Breast epithelium (tissue), 4 donors: ENCODE measurements at places on chromosomes 4 and X.

DNA sequence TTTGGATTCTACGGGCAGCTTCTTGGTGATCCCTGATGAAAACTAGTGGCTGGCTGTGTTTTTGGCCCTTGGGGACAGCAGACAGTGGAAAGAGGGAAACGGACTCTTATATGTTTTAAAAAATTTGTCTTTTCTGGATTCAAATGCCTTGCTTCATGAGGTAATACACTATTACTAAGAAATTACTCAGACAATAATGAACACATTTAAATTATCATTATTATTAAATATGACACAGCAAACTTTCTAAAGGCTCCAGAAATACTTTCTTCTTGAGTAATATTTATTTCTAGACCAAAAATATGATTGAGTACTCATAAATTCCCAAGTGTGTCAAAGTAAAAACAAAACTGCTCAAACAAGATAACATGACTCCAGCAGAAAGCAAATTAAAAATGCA is 520.7 kb upstream of the AADAT start:
- no peak for DNase-seq

GRCh38 chr4:186698028-186698427 is 25.6 kb downstream of the FAT1 start:
- DNase-seq = no peak

GRCh38 chr4:152462047-152462446 is 73.8 kb downstream of the FBXW7 start:
- no peak for DNase-seq

GRCh38 chrX:47540754-47541538 is 20.1 kb upstream of the ARAF start:
- DNase-seq = peak; percentile 67

GRCh38 chrX:96985046-96985445 is 101.3 kb downstream of the RPA4 start:
- DNase-seq = no peak

DNA sequence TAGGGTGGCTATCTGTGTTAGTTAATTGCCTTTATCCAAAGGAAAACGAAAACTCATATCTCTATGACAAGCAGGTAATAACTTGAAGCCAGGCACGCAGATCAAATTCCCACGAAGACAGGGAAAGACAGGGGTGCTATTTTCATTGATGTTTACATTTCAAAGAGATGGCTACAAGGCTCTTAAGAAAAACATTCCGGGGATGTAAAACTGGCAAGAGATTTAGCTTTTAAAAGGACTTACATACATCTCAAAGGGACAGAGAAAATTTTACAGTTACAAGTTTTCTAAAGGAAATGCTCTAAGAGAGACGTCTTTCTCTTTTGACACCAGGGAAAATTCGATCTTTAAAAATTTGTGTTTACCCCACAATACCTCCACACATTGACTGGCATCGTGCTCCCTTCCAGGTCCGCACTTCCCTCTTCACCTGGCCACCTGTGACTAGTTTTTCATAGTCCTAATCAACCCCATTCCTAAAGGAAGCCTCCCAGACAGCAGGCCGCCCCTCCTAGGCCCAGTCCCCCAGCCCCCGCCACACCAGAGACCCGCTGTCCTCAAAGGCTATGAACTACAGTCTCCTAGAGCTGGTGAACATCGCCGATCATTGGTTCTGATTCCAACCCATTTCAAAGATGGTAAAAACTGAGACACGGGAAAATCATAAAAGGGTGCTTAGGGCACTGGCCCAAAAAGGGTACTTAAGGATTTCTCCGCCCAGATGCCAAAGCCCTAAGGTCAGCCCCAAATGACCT is 649 bp upstream of the ARAF start:
- DNase-seq = no peak

GRCh38 chr4:94525993-94526728 is 74.4 kb downstream of the PDLIM5 start:
- no peak for DNase-seq

DNA sequence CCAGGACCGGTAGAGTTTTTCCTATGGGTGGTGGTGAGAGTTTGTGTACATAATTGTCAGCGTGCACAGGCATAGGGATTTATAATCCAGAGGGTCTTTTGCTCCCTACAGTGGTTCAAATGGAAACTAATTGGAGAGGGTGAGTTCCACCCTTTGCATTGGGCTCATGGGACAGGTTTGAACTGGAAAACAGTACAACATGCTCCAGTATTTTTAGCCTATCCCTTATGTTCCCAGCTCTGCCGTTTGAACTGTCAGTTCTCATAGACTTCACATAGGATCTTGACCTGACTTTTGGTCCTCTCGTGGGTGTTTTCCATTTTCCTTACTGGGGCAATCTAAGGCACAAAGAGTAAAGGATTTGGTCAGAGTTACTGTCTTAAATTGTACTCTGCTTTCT is 31.8 kb downstream of the FHL1 start:
- DNase-seq = no peak

DNA sequence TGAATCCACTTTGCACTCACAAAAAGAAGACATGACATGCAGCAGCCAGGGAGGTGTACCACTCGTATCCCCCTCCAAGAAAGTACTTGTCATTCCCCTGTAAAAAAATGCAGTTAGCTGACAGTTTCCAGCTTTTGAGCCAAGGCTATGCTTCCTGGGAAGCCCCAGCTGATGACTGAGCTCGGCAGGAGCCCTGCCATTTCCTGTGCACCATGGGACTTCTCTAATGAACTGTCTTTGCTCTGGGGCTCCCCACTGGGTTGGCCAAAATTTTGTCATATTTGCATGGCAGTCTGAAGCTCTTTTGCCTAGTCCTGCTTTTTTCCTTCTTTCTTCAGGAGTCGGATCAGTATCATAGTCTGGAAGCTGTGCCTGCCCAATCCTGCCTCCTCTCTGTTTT is 104.5 kb upstream of the MAOA start:
- DNase-seq = no peak

DNA sequence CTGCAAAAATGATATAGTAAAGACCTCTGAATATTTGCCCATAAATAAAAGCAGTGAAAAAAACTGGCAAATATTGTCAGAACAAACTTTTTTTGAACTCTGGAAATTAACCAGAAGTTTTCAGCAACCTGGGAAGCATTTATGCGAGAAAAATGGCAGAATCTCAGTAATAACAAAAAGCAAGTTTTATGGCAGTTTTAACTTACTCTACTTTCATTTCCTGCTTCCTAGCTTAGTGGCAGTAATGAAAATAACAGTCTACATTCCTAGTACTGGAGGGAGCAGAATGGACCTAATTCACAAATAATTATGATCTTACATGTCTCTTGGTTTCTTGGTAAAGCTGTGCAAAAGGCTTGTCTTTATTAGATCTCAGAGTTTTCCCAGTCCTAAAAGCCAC is 460.1 kb downstream of the NAF1 start:
- no peak for DNase-seq

DNA sequence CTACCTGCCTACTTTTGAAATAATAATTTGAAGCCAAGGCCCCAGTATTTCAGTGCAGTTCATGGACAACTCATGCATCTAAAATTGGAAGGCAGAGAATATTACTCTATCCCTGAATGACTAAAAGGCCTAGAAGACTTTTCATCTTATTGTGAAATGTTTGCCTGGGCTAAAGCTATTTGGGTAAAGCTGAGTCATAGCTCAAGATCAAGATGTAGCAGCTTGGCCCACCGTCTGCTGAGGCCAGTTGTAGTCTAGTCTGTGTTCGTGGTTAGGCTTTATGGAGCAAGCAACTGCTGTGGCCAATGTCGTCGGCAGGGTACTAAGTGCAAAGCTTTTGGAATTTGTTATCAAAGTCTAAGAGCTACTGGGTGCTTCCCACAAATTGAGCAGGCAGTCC is 929.1 kb downstream of the RAB28 start:
- no peak for DNase-seq

GRCh38 chr4:66489783-66490452 is 819.6 kb upstream of the EPHA5 start:
- no peak for DNase-seq

DNA sequence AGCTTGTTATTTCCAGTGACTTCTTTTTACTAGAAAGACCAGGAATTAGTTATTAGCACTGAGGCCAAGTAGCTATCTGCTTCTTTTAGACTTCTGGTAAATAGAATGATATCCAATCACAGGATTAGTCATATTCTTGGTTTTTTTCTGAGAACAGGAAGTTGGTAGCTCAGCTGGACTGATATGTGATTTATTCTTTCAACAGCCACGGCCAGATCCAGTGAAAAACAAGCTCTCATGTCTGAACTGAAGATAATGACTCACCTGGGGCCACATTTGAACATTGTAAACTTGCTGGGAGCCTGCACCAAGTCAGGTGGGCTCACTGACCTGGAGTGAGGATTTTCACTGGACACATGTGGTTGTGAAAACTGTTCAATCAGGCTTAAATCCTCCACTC is 48.6 kb downstream of the PDGFRA start:
- DNase-seq = no peak

GRCh38 chrX:85630901-85631300 is 251.4 kb upstream of the POF1B start:
- no peak for DNase-seq

- DNase-seq = no peak
Observed at GRCh38 chrX:102599951-102600579, 750 bp downstream of the ARMCX5 start.

- DNase-seq = no peak
Observed at GRCh38 chr4:7425124-7425523, 9.6 kb downstream of the PSAPL1 start.

- no peak for DNase-seq
Observed at GRCh38 chr4:8334786-8335460, 65.4 kb downstream of the HTRA3 start.

GRCh38 chr4:168636506-168637196 is 139.8 kb downstream of the PALLD start:
- DNase-seq = no peak

- DNase-seq = no peak
Observed at GRCh38 chrX:30635630-30636029, 17.6 kb upstream of the GK start.

DNA sequence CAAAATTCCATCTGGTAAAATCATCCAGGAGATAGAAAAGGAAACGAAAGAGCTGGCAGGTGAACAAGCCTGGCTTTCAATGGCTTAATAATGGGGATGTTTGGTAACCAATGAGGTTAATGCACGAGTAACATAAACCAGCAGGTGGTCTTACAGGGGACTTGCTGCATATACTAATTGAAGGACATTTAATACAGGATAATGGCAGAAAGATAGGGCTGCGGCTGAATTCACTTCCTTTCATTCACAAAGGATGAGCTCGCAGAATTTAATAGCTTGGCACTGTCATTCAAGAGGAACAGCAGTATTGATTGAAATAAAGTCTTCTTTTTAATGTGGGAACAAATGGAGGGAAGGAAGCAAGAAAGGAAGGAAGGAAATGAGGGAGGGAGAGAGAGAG is 156.3 kb upstream of the RAI2 start:
- no peak for DNase-seq

- DNase-seq = no peak
Observed at GRCh38 chr4:53841711-53842110, 222.7 kb downstream of the CHIC2 start.

GRCh38 chr4:10743357-10743756 is 58.8 kb upstream of the CLNK start:
- DNase-seq = no peak
